ENCODE measurements at places on chromosomes 7 and 10. TPM values are rescaled to one million over a fixed set of nuclear protein-coding genes. Genes with fewer than 3 reads are reported as not detected.

The LSM5 gene
- 19.8 TPM for total RNA-seq

GRCh38 chr7:11170863-11171568, 197.3 kb downstream of the PHF14 start:
- H3K4me1 ChIP-seq = no peaks in the 10 kb centered on the region
- no peak for DNase-seq
- H3K27me3 ChIP-seq = no peaks in the 10 kb centered on the region
- no peak overlapping the region for H3K4me3 ChIP-seq
- no peak overlapping the region for H3K27ac ChIP-seq
- no peaks in the 10 kb centered on the region for H3K36me3 ChIP-seq

DNA sequence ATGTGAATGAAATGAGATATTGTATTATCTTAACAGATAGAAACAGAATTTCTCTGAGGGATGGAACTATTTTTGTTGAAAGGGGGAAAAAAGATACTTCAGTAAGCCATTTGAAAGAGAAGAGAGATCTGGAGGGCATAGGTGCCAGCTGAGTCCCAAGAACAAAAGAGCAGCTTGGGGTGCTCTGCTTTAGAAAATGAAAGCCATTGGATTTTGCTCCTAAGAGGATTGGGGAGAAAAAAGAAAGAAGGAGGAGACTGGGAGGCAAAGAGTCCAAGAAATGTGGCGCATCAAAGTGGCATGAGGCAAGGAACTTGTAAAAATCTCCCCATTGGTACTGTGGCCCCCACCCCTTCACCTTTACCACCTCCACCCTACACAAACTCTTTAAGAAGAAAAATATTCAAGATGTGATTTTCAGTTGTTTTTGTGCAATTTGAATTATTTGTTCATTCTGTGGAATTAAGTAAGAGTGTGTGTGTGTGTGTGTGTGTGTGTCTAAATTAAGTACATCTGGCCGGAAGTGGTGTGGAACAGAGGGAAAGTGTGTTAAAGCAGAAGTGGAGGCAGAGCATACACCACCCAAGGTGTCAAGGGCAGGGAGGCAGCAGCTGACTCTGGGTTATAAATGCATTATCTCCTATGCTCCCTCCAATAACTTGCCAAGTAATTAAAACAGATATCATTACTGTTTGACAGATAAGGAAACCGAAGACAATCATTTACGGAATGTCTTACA, 9.9 kb upstream of the GNAI1 start:
- H3K27ac ChIP-seq = no peak overlapping the region
- no peaks in the 10 kb centered on the region for H3K27me3 ChIP-seq
- H3K36me3 ChIP-seq = no peaks in the 10 kb centered on the region
- H3K4me3 ChIP-seq = no peak overlapping the region
- H3K4me1 ChIP-seq = no peaks in the 10 kb centered on the region
- no peak for DNase-seq

The CELF2 gene
- 40.0 TPM for total RNA-seq

- H3K27ac ChIP-seq = peak overlapping the region; percentile 98
- H3K27me3 ChIP-seq = no peaks in the 10 kb centered on the region
- H3K4me1 ChIP-seq = peaks cover 17% of the 10 kb centered on the region
Observed at GRCh38 chr10:87865241-87865881, 1.9 kb downstream of the PTEN start.

The CYP2C9 gene
- total RNA-seq = not detected

DNA sequence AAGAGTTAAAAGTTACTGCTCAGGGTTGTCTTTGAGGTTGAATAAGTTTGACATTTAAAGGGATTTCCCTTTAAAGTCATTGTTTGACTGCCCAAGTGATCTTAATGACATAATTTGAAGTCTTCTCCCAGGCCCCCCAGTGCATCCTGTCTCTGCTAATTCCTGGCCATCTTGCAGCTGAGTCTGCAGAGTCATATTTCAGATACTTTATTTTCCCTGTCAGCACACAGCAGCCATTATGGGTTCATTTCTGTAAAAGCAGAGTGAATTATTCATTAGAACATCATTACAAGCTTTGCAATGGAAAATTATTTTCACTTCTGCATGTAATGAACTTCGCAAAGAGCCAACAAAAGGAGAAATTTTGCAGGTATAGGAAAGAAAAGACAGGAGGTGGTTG, 536.6 kb downstream of the GALNT17 start:
- no peaks in the 10 kb centered on the region for H3K36me3 ChIP-seq
- H3K27me3 ChIP-seq = no peaks in the 10 kb centered on the region
- no peaks in the 10 kb centered on the region for H3K4me1 ChIP-seq
- no peak overlapping the region for H3K27ac ChIP-seq

The CHST12 gene
- 15.0 TPM for total RNA-seq

The PTF1A gene
- not detected for total RNA-seq

GRCh38 chr7:127375631-127376030, 16.9 kb downstream of the ZNF800 start:
- H3K27ac ChIP-seq = no peak overlapping the region
- no peak overlapping the region for H3K4me3 ChIP-seq
- H3K27me3 ChIP-seq = no peaks in the 10 kb centered on the region
- H3K4me1 ChIP-seq = no peaks in the 10 kb centered on the region
- no peak for DNase-seq

- H3K4me1 ChIP-seq = peaks cover 7% of the 10 kb centered on the region
- no peak overlapping the region for H3K4me3 ChIP-seq
- no peaks in the 10 kb centered on the region for H3K27me3 ChIP-seq
- no peak for DNase-seq
- H3K27ac ChIP-seq = no peak overlapping the region
Observed at GRCh38 chr7:17411922-17412321, 113.5 kb downstream of the AHR start.

The GIMAP2 gene
- total RNA-seq = 10.7 TPM

The FRMPD2 gene
- not detected for total RNA-seq

GRCh38 chr10:35470925-35471315, 134.2 kb upstream of the GJD4 start:
- no peaks in the 10 kb centered on the region for H3K36me3 ChIP-seq
- no peak for DNase-seq
- no peak overlapping the region for H3K4me3 ChIP-seq

The LFNG gene
- total RNA-seq = 5.0 TPM
